ENCODE measurements at places on chromosomes 6 and 20.

DNA sequence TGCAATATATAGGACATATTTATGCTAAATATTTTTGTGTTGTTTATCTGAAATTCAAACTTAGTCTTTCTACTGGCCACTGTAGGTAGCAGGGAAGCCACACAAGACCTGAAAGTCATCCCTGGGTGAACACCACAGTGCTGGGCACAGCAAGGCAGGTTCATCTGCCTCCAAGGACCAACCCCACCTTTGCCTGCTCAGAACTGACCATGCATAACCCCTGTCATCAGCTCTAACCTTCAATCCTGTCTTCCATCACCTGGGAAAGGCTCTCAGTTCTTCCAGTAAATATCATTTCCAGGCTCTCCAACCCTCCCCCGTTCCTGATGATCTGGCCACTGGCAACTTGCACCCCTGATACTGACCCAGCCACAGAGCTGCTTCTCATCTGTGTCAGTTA is 32.7 kb upstream of the CST7 start:
- DNase-seq, result no peak

- DNase-seq, result no peak
These were observed 55.1 kb downstream of the ELOVL5 start for GRCh38 chr6:53293691-53294090.

DNA sequence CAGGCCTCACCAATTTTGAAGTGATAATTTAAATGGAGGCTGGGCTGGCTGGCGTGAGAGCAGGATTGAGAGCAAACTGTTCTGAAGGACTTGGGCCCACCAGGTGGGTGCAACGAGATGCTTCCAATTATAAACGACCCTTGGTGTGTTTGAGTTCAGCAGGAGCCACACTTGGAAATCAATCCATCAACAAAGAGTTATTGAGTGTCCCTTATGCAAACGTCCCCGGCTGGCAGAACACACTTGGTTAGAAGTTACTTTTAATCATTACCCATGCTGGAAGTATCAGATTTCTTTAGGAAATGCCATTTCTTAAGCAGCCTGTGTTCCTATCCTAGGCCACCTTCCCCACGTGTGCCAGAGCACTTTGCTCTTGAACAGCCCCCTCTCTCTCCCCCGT is 37.8 kb upstream of the ZNF831 start:
- DNase-seq, result no peak

DNA sequence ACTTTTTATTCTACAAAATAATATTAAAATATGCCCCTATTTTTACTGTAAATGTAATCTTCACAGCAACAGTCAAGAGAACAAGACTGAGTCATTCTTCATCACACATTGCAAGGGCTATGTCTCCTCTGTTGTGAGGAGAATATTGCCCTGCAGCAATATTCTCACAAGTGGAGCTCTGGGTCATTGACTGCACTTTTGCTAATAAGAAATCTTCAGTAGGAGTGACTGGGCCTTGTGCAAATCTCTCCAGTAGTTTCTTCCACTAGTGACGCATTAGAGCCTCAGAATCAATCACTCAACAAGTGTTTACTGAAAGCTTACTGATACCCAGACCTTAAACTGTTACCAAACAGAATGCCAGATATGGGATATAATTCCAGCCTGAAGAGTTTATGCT is 49.1 kb downstream of the LAMA2 start:
- DNase-seq, result no peak

DNA sequence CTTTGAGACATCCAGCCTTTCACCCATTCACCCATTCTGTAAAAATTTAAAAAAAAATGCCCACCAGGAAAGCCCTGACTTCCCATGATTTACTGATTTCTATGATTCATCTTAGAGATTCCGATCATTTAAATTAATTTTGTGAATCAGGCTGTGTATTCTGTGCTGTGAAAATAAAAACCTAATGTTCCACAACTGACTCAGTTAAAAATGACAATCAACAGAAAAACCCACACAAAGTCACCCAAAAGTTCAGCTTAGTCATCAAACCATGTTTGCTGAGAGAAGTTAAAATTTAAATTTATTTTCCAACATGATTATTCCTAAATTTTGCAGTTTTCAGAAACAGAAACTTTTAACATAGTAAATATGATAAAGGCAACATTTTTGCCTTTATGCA is 509.9 kb downstream of the TENT5A start:
- no peak for DNase-seq

DNA sequence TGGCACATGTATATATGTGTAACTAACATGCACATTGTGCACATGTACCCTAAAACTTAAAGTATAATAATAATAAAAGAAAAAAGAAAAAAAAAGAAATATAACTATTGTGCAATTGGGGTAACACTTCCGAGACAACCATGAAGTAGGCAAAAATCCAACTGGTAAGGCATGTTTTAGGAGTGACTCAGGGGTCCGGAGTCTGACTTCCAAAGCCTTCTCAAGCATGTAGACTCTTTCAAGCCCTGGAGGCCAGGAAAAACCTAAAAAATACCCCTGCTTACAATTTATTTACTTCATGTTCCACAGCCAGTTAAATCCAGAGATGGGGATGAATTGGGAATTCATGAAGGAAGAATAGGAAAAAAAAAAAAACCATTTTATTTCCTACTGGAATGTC is 161.3 kb upstream of the PHACTR1 start:
- no peak for DNase-seq

GRCh38 chr6:129882510-129883023 is 21.5 kb upstream of the TMEM244 start:
- DNase-seq, result no peak

GRCh38 chr20:61762167-61762710 is 303.4 kb downstream of the TAF4 start:
- DNase-seq, result no peak

GRCh38 chr6:136306466-136306865 is 16.8 kb upstream of the BCLAF1 start:
- no peak for DNase-seq
